ENCODE measurements at places on chromosomes 7 and 10.

DNA sequence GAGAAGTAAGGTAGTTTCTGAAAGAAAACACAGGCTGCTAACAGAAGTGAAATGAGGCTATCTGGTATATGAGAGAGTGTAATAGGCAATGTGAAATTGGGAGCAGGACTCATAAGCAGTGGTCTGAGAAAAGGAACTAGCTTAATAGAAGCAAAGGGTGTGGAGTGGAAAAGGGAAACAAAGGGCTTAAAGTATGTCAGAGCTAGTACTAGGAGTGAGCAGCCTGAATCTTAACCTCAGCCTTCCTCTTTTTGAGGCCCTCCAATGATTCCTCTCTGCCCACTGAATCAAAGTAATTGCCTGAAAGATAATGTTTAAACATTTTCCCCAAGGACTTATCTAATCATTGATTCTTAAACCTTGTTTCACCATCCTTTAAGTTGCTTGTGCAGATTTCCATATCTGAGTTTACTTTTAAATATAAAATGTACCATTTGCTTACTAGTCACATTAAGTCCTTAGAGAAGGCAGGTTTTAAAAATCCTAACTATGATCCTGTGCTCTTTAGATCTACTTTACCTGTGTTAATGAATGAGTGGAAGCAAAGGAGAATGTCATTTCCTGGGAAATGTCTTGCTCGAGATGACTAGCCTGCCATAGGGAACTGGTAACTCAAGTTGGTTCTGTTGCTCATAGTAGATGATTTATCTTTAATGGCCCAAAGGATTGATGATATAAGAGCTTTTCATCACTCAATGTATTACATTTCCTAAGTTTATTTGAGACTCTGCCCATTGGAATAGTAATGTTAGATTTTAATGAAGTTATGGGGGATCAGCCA is 155.0 kb downstream of the SKAP2 start:
- no peak for DNase-seq

DNA sequence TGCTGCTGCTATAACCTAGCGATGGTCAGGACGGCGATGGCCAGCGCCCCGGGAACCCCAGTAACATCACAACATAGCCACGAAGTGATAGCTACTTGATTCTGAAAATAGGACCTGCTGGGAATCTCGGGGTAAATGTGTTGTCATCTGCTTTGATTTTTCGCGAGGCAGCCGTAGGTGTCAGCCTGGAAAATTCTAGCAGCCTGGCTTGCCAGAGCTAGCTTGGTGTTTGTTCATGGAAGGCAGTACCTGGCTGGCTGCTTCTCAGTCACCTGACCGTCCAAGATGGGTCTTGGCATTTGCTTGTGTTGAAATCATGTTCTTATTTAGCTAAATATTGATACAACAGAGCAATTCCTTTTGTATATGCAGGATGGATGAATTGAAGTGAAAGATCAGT is 82.4 kb upstream of the BTBD16 start:
- peak; percentile 54 for DNase-seq

DNA sequence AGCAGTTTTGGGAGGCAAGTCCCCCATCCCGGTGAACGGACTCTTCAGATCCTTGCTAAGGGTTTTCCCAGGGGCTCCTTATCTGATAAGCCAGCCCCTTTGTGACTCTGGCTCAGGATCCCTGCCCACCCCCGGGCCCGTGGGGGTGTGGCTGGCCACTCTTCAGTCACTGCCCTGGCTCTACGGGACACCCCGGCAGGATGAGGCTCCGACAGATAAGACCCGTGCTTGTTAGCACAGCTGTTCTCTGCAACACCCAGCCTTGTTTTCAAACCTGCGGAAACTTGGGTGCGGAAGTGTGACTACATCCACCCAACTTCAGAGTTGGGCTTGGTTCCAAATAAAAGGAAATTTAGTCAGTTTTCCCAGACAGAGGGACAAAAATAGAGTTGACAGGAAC is 66.7 kb upstream of the PODXL start:
- no peak for DNase-seq

DNA sequence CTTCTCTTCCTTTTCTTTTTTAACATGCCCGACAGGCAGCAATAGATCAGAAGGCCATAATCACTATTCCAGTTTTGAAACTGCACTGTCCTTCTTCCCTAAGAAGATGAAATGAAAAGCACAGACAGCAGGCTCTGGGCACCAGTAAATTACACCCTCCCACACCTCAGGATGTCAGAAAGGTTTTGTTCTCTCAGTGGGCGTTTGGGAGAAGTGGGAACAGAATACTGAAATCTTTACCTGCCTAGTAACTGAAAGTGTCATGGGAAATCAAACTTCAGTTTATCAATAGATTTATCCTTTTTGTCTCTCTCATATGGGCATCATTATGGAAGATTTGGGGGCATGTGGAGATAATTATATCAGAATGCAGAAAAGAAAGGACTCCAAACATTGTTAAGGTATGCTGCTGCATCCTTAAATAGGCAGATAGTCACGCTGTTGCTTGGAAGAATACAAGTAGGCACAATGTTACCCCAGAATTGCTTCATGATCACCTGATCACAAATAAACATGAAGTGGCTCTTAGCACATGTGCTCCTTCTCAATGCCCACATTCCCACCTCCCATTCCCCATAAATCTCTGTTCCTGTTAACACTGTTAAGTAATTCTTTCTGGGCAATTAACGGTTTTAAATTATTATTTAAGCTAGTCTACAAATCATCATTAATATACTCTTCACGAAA is 113.3 kb downstream of the DOCK4 start:
- no peak for DNase-seq

DNA sequence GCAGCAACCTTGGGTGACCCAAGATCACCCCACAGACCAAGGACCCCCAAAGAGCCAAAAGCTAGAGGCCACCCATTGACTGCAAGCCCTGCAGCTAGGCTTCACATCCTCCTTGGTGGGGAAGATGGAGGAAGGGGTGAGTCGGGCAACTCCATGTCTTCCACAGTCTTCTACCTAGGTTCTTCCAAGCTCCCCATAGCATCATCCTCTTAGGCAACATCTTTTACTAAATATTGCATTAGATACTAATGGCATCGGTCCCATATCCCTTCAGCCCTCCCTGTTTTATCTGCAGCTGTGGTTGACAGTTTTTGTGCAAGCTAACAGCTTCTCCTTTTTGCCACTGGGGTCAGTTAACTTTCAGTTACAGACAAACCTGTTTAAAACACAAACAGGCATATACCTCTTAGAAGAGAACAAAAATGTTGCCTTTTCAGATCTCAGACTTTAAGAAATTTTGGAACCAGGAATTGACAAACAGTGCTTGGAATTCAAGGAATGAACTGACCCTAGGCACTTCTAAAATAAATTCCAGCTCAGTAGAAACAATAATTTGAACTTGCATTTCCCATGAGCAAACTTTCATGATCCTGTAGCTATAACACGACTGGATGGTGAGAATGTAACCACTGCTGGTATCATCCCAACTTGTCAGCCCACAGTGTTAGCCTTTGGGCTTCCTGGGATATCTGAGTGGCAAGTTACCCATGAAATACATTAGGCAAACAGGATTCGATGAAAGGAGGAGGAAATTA is 33.9 kb upstream of the MSMB start:
- DNase-seq: no peak
